Hematopoietic multipotent progenitor cell treated with erythropoietin and hydrocortisone succinate and interleukin-3 and kit ligand, for 15 days (in vitro differentiated cells): ENCODE measurements at places on chromosomes 13 and 19.

- DNase-seq, result no peak
These were observed 38.0 kb upstream of the ZNF573 start for GRCh38 chr19:37817180-37817981.

- DNase-seq, result no peak
These were observed 72.5 kb downstream of the FREM2 start for GRCh38 chr13:38759390-38759789.

DNA sequence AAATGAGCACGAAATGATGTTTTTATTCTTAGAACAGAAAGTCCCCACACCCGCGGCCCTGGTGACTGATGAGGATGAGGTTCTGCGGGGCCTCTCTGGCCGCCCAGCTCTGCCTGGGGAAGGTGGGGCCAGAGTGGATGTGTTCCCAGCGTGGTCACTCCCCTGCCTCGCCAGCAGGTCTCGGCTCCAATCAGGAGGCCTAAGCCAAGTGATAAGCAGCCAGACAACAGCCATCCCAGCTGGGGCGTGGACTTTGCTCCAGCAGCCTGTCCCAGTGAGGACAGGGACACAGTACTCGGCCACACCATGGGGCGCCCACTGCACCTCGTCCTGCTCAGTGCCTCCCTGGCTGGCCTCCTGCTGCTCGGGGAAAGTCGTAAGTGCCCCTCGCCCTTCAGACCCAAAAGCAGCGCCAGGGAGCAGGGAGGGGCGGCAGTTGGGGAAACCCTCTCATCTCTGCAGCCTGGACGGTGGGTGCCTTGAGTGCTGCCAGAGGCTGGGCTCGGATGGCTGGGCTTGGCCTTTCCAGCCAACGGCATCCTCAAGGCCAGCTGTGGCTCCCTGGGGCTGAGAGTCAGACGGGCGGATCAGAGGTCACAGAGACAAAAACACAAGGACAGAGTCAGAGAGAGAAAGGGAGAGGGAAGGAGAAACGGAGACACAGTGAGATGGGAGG is at the start of gene F10:
Gene F10 (plus strand): TSS at position 250 of the 676 bp plus-strand sequence. CDS start 57 bp downstream, at position 307.
- DNase-seq, result no peak

GRCh38 chr19:619286-620002 is 13.9 kb downstream of the POLRMT start:
- no peak for DNase-seq

- no peak for DNase-seq
These were observed 108.6 kb upstream of the GJB6 start for GRCh38 chr13:20340759-20341171.

GRCh38 chr19:49097453-49098288 is 12.4 kb downstream of the SNRNP70 start:
- peak; percentile 83 for DNase-seq

- peak; percentile 40 for DNase-seq
These were observed 56.8 kb downstream of the THSD1 start for GRCh38 chr13:52348983-52349780.

DNA sequence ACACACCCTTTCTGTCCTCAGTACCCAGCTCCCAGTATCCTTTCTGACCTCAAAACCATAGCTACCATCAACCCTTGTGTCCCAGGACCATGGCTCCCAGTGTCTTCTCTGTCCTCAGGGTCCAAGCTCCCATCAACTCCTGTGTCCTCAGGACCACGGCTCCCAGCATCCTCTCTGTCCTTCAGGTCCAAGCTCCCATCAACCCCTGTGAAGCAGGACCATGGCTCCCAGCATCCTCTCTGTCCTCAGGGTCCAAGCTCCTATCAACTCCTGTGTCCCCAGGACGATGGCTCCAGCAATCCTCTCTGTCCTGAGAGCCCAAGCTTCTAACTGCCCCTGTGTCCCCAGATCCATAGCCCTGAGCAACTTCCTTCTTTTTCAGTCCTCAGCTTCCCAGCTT is 1.7 kb upstream of the CADM4 start:
- no peak for DNase-seq

- DNase-seq, result no peak
These were observed 32.7 kb downstream of the MBNL2 start for GRCh38 chr13:97254816-97255215.

DNA sequence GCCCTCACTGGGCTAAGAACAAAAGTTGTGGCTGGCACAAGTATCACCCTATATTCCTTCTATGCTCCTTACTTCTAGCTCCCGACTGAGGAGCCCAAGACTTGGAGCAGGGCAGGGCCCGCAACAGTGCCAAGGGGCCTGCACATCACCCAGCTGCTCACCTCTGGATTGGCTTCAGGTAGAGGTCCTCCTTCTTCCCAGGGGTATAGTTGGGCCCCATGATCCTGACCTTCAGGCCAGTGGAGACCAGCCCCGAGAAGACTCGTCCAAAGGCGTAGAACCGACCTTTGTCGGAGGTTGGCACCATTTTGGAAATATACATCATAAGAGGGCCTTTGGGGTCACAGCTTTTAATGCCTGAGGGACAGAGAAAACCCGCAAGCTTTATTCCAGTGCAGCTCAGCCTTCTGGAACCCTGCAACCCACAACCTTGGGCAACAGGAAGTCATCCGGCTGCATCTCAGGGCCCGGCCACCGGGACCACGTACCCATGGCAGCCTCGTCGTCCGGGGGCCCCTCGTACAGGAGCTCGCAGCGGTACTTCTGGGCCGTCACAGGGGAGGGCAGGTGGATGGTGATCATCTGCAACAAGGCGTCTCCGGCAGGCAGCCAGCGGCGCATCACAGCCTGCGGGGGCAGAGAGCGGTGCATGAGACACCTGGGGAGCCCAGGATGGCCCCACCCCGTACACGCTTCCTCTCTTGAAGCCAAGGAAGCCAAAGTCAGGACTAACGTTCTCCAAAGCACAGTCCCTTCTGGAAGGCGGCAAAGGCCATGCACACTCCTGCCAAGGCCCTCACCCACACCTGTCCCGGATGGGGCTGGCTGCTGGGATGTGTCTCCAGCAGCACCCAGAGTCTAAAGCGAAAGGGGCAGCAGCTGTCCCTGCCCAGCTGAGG is 4.7 kb downstream of the EEF2 start:
- no peak for DNase-seq

DNA sequence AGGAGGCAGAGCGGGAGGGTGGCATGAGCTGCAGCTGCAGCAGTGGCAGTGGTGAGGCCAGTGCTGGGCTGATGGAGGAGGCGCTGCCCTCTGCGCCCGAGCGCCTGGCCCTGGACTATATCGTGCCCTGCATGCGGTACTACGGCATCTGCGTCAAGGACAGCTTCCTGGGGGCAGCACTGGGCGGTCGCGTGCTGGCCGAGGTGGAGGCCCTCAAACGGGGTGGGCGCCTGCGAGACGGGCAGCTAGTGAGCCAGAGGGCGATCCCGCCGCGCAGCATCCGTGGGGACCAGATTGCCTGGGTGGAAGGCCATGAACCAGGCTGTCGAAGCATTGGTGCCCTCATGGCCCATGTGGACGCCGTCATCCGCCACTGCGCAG is 2.0 kb downstream of the EGLN2 start:
- DNase-seq, result no peak

GRCh38 chr13:25874907-25875306 is 176.9 kb downstream of the SHISA2 start:
- DNase-seq, result no peak

DNA sequence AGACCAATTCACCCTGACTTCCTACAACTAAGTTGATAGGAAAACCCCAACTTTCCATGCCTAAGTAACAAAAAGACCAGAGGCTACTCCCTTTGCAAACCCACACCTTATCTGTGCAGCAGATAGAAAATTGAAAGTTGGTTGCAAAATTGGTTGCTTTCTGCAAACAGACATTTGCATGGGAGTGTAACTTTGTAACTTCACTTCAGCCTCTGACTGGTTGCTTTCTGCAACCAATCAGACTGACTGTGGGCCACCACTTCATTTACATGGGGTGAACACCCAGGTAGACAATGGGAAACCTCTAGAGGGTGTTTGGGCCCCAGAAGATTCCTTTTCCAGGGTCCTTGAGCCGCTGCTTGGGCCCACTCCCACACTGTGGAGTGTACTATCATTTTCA is 9.8 kb downstream of the TEX30 start:
- no peak for DNase-seq

GRCh38 chr19:3665681-3666544 is 34.4 kb downstream of the PIP5K1C start:
- DNase-seq, result peak; percentile 62

GRCh38 chr13:75226092-75226491 is 255.9 kb downstream of the TBC1D4 start:
- DNase-seq, result no peak

DNA sequence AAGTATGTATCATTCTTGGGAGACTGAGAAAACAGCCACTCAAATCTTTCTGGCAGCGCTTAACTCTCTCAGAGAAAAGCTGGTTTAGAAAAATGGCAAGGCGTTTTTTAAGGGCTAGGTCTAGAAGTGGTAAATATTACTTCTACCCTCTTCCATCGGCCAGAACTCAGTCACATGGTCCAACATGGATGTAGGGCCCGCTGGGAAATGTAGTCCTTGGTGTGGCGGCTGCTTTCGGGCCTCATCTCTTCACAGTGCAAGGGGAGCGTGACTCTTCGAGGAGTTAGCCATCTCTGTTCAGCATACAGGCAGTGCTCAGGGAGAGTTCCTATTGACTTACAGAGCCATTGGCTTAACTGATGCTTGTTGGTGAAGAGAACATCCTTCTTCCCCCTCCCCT is 6.3 kb downstream of the VSTM2B start:
- no peak for DNase-seq

- no peak for DNase-seq
These were observed 3.7 kb downstream of the PPP1R37 start for GRCh38 chr19:45096700-45097099.

DNA sequence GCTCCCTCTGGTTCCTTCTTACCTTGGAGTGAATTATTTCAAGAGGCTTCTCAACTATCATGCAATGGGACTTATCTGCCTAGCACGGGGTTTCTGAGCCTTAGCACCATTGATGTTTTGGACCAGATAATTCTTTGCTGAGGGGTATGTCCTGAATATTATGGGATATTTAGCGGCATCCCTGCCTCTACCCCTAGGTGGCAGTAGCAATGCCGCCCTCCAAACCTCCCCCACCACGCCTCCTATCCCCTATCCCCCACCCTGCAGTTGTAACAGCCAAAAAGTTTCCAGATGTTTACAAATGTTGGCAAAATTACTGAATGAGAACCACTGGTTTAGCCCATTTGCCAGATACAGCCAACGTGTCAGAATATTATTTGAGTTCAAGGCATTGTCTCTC is 125.5 kb downstream of the POSTN start:
- DNase-seq, result no peak

DNA sequence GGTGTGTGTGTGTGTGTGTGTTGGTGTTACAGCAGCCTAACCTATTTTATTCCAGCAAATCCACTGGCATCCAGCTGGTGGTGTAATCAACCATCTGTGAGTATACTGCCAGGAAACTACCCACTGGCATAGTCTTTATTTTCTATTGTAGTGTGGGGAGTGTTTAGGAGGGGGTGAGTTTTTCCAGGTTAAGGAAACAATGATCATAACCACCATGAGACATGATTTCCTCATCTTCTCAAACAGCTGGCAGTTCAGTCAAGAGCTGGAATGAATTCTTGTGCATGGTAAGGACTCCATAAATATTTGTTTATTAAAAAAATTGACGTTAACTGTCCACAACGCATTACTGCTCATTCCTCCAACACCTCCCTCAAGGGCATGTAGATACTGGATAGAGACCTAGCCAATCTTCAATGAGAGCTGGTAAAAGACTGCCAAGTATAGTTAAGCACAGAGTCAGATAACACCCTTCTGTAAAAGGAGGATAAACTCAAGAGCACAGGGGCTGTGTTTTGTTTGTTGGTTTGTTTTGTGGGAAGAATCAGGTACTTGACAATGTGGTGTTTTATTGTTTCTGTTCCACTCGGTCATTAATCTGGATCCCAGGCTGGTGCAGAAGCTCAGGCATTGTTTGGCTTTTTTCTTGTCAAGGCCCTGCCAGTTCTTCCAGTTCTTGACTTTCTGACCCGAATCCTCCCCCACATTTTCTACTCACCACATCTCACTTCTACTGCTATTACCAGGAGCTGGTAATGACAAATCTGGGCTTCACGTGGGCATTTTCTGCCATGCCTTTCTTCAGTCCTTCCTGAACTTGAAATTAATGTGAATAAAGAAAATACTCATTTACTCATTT is 31.6 kb upstream of the SLC46A3 start:
- no peak for DNase-seq

DNA sequence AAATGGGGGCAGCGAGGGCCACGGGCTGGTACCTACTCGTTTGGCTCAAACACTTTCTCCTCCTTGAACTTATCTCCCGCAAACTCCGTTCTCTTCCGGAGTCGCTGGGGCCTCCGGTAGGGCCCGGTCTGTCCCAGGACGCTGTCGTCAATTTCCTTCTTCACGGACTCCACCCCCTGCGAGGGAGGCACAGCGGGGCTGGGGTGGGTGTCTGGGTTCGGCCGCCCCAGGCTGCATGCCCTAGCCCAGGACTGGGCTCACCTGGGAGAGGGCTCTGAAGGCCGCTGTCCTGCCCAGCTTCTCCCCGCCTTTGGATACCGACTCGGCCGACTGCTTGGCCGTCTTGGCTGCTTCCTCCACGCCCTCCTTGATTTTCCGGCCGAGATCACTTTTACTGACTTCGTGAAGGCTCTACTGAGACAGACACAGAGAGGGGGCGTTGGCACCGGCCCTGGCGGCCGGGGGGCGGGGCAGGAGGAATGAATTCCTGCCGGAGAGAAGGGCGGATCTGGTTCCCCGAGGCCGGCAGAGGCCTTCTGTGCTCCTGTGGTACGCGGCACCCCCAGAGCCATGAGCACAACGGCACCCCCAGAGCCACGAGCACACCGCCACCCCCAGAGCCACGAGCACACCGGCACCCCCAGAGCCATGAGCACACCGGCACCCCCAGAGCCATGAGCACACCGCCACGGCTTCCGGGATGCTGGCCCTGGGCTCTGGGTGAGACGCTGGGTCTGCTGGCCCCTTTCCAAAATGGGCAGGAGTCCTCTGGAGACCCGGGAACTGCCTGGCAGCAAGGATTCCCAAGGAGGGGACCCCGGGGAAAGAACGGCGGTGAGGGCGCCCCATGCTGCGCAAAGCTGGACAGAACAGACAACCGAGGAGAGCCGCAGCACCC is 8.1 kb upstream of the CTXN1 start:
- no peak for DNase-seq

DNA sequence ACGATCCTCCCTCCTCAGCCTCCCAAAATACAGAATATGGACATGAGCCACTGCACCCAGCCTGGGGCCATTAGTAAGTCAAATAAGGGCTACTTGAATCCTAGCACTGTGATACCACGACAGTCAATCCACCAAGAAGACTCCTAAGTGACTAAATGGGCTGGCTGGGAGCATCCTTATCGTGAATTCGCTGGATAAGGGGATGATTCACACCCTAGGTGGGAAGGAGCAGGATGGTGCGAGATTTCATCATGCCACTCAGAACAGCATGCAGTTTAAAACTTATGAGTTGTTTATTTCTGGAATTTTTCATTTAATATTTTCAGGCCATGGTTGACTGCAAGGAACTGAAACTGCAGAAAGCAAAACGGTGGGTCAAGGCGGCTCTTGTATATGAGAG is 30.2 kb downstream of the ATP8A2 start:
- DNase-seq, result no peak

GRCh38 chr13:96274046-96274445 is 184.1 kb downstream of the HS6ST3 start:
- DNase-seq, result no peak
